ENCODE measurements at places on chromosomes 16 and 17.

- DNase-seq, result peak; percentile 90
Measured at GRCh38 chr16:65070831-65071432, 50.9 kb downstream of the CDH11 start.

- no peak for DNase-seq
Measured at GRCh38 chr16:58012481-58012880, 11.3 kb downstream of the USB1 start.

- no peak for DNase-seq
Measured at GRCh38 chr17:82198092-82198491, 14.6 kb downstream of the CCDC57 start.

DNA sequence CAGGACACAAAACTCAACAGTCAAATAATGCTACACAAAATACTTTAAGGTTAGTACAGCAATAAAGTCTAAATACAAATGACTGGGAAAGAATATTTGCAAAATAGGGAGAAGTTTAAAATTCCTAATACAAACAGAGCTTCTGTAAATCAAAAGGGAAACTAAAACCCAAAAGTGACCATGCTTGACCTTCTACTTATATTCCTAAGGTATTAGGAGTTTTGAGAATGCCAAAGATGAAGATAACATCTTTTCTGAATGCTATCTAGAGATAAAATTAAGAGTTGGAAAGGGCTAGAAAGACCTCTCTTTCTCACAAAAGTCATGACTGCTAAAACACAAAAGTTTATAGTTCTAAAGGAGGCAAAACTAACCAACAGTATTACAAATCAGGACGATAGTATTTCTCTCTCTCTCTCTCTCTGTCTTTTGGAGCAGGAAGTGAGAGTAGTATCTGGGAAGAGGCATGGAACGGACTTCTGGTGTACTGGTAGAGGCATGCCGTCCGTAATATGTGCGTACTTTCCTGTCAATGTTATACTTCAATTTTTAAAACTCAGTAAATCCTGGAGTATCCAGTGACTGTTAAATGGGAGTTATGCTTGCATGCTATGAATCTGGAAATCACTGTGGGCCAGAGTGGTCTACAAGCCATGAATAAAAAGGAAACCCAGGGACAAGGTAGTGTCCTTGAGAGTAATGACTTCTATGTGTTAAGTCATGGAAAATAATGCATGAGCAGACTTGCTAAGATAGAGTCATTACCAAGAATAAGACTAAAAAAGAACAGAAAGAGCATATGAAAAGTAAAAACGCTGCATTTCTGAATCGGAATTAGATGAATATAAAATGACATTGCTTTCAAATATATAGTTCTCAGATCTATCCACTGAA is 49.7 kb upstream of the ANKFY1 start:
- no peak for DNase-seq

DNA sequence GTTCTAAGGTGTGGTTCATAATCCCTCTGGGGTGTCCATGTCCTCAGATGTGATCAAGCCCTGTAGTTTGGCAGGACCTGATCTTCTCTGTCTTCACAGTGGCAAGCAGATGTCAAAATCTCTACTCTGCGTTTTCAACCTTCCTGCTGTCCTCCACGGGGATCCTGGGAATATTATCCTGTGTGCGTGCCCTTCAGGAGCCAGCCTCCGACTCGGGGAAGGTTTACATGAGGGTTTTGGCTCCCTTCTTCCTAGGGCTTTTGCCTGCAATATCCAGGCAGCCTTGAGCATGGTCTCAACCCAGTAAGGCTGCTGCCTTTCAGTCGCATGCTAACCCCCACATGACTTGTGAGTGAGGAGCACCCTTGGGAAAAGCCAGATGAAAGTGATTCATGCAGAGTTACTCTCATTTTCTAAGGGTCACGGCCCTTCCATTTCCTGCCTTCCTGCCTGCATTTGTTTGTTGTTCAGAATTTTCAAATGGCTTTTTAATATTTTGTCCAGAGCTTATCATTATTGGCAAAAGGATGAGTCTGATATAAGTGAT is 202.2 kb upstream of the CHMP6 start:
- peak; percentile 72 for DNase-seq

- DNase-seq, result no peak
Measured at GRCh38 chr16:66652661-66653360, 43.7 kb downstream of the CMTM4 start.

DNA sequence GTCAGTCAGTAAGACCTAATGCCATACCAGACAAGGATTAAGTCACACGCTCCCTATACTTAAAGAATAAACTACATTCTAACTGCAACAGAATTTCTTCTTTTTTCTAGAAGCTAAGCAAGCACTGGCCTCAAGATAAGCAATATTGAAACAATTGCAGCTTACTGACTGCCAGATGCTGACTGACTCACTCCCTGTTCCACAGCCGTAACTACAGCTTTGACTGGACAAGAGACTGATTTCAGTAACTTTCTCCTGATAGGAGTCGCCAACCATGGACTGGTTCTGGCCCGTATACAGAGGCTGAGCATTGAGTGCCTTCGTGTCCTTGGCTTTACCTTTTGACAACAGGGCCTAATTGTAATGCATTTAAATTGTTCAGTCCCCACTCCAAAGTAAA is 67.9 kb downstream of the TRIM37 start:
- DNase-seq, result peak; percentile 34

DNA sequence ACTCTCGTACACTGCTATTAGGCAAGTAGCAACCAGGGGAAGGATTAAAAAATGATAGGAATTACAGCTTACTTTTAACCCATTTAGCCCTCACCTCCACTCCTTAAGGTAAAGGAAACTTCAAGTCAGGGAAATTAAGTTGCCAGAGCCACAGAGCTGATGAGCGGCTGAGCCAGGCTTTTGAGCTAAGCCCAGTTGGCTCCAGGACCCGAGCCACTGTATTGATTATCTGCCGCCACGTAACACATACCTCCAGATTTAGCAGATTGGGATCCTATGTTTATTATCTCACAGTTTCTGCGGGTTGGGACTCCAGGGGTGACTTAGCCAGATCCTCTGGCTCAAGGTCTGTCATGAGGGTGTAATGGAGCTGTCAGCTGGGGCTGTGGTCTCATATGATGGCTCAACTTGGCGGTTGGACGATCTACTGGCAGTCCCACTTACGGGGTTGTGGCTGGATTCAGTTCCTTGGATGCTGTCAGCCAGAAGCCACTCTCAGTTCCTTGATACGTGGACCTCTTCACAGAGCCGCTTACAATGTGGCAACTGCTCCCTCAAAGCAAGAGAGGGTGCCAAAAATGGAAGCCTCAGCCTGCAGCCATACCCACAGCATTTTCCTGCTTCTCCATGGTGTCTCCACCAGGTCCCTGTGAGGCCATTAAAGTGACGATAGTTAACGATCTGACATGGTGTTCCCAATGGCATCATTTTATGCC is 57.3 kb downstream of the TMEM186 start:
- DNase-seq, result no peak

DNA sequence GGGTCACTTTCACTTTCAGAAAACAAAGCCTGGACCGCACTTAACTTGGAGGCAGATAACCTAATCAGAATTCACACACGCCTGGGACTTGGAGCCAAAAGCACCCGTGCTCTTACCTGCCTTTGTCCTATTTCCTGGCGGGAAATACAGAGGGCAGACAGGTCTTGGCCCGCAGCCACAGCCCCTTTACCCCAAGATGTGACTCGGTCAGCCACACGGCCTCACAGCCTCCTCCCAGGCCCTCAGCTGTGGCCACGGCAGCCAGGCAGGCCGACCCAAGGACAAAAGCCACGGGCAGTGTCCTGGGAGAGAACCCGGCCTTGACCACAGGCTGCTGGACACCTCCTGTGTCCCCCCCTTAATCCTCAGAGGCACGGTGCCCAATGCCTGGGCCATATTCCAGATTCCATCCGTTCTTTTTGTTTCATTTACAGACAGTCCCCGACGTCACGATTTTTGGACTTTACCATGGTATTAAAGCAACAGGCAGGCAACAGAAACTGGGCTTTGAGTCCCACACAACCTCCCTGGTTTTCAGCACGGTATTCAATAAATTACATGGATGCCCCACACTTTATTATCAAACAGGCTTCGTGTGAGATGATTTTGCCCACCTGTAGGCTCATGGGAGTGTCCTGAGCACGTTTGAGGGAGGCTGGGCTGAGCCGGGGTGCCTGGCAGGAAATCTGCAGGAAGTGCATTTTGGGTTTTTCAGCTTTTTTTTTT is 30.1 kb upstream of the GAA start:
- DNase-seq, result no peak

GRCh38 chr16:27437946-27438345 is 36.0 kb downstream of the IL21R start:
- no peak for DNase-seq

GRCh38 chr16:22671301-22672076 is 142.5 kb upstream of the HS3ST2 start:
- DNase-seq, result no peak

- DNase-seq, result peak; percentile 89
Measured at GRCh38 chr17:83083368-83084201, 4.2 kb downstream of the METRNL start.

DNA sequence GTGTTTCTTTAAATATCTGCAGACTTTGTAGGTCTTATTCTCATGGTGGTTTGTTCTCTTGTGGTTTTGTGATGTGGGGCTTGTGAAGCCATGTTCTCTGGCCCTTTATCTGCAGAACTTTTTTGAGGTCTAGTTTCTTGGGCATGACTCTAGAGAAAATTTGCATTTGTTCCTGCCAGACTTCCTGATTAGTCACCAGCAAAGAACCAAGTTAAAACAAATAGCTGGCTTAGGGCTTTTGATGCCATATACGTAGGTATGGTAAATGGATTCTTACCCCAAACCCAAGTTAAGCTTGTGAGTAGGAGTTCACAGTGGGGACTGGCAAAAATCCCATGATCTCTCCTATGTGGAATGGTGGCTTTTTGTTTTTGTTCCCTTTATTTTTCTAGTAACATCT is 68.7 kb upstream of the IRX3 start:
- no peak for DNase-seq

DNA sequence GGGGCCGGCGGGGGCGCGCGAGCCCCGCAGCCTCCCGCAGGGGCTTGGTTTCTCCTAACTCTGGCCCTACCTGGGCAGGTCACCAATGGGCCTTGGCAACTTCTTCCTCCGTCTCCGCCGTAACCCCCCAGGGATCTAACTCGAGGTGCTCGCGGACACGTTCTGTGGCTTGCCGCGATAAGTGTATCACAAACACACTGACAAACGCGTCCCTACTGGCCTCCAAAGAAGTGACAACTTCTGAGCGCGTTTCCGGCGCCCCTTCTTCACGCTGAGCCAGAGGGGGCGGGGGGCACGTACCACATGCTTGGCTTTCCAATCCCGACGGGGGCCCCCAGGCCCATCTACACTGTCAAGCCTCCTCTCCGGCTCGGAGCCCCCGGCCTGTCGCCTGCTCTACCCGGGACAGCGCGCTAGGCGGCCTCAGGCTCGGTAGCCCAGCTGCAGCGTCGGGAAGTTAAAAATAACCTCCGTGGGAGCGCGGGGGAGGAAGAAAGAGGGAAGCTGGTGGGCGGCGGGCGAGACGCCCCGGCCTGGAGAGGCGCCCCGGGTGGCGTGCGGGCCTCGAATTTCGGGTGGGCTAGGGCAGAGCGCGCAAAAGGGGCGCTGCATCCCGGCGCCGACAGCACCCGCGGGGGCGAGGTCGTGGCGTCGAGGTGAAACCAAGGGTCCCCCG is 725 bp upstream of the SPHK1 start:
- no peak for DNase-seq

DNA sequence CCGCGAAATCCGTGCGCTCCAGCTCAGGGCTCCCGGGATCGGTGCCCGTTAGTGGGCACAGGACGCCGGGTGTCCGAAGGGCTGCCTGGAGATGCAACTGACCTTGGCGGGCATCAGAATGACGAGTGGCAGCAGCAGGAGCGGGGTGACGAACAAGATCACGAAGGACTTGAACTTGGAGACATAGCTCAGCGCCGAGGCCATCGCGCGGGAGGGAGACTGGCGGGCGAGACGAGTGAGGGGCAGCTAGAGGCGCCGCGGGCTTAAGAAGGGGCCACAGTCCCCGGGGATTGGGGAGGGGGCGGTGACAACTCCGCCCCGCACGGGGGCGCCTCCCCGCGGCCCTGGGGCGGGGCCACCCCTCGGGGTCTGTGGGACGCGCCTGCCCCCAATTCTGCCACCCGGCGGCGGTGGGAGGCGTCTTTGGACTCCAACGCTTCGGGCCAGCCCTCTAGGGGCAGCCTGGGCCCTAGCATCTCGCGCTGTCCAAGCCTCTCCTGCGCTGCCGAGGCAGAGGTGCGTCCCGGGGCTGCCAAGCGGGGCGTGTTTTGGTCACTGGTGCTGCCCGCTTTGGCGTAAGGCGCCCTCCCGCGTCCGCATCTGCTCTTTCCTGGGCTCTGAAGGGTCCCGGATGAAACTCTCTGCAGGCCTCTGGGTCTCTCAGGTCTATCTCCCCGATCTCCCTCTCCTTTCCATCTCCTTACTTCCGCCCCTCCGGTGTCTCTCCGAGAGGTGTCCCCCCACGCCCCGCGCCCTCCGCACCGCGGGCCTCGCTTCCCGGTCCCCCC is at the start of gene SLC13A5:
Gene SLC13A5, minus strand, starts transcription at position 240 of the 788 bp plus-strand sequence. Its CDS starts 36 bp downstream, at position 204.
- no peak for DNase-seq

GRCh38 chr17:68714676-68715075 is 113.5 kb upstream of the FAM20A start:
- no peak for DNase-seq

GRCh38 chr16:85170066-85170491 is 57.8 kb upstream of the CIBAR2 start:
- no peak for DNase-seq

GRCh38 chr16:72397876-72398275 is 225.9 kb upstream of the PMFBP1 start:
- DNase-seq, result no peak

GRCh38 chr17:79948406-79948944 is 87.2 kb downstream of the TBC1D16 start:
- DNase-seq, result no peak

DNA sequence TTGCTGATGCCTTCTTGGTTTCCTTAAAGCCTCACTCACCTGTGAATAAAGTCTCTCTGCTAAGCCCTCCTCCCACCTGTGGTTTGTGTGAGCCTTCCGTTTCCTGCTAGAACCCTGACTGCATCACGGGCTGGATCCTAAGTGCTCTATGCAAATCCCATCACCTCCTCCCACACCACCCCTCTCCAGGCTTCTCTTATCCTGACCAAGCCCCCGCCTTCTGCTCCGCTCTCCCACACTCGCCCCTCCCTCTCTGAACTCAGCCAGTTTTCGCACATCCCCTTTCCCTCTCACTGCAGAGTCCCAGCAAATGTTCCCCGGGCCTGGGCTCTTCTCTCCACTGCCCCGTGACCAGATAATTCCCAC is 51.8 kb downstream of the PIMREG start:
- no peak for DNase-seq

- peak; percentile 54 for DNase-seq
Measured at GRCh38 chr16:89805136-89805905, 11.1 kb downstream of the FANCA start.

DNA sequence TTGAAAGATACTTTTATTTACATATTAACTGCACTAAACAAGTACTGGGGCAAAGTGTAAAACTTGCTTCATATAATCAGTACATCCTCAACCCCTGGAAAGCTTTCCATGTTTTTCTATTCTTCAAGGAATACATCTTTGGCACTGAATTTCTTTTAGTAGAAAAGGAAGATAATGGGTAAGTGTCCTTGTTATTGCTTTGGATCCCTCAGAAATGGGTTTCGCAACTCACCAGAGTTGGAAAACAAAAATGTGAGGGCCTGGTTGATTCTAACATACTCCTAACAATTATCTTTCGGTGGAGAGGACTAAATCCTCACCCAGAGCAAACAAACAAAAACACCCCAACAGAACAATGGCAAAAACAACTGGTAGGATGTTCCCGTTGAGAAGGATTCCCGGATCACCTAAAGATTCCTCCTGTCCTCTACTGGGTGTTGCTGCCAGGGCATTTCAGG is 120.4 kb downstream of the PARN start:
- no peak for DNase-seq

GRCh38 chr16:349211-349610 is 3.3 kb downstream of the AXIN1 start:
- DNase-seq, result no peak
